Activated T-helper 2 cell treated with anti-CD3 and anti-CD28 coated beads, Interferon-gamma antibody, Interleukin-2, Interleukin-4, amounts not matched to agents 10 μg/mL and 5 μg/mL and 100 μg/mL, durations not matched to agents 14 hours and 24 hours and 36 hours (primary cell): ENCODE measurements at places on chromosomes 6 and 20. TPM values are rescaled to one million over a fixed set of nuclear protein-coding genes. Genes with fewer than 3 reads are reported as not detected.

- no peak for DNase-seq
These were observed 1.3 kb upstream of the KCNQ2 start for GRCh38 chr20:63473555-63474449.

DNA sequence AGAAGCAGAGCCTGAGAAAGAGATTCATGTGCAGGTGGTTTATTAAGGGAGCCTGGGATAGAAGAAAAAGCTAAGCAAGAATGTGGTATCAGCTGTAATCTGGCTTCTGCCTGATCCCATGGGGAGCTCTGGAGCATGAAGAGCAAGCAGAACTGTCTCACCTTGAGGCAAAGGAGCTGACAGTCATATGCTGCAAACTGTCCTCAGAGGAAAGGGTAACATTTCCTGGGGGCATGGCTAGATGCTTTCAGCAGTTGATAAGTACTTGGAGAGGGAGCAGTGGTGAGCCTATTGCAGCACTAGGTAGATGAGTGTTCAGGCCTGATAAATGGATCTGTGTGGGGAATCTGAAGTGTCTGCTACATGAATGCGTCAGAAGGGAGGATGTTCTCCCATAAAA, 621.5 kb upstream of the BTBD3 start:
- DNase-seq: no peak

The CD93 gene
- total RNA-seq: 1.9 and 2.0 TPM in 2 replicates

DNA sequence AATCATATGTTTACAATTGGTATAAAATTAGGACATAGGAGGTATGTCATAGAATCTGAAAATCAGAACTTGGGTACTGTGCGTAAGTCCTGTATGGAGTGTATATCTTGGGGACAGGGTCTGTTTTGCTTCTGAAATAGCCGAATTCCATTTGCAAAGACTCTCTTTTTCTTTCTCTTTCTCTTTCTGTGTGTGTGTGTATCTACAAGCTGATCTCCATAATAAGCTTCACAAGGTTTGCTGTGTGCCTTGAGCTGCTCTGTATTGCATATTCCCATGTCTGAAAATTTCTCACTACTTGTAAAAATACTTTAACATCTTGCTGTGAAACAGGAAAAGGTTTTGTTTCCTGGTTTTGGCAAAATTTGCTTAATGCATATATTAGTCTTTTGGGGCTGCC, 29.5 kb downstream of the STX11 start:
- DNase-seq: no peak

DNA sequence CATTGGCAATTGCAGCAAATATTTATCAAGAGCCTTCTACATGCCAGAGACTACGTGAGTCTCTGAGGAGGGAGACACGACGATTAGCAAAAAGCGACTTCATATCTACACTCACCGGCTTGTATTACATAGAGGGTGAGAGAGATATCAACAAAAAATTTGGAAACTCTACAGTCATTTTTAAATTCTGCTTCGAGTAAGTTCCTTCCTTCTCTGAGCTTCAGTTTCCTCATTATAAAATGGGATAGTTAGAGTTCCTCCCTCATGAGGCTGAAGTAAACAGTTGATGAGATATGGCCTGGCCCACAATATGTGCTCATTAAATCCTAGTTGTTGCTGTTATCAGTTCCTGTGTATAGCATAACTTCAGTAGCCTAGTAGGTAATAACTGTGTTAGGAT, 64.1 kb upstream of the SIRPA start:
- no peak for DNase-seq

GRCh38 chr6:21694168-21694567, 100.6 kb downstream of the SOX4 start:
- no peak for DNase-seq

GRCh38 chr20:54512694-54513093, 37.3 kb downstream of the DOK5 start:
- DNase-seq: no peak

The CST2 gene
- not detected in 2 replicates for total RNA-seq

DNA sequence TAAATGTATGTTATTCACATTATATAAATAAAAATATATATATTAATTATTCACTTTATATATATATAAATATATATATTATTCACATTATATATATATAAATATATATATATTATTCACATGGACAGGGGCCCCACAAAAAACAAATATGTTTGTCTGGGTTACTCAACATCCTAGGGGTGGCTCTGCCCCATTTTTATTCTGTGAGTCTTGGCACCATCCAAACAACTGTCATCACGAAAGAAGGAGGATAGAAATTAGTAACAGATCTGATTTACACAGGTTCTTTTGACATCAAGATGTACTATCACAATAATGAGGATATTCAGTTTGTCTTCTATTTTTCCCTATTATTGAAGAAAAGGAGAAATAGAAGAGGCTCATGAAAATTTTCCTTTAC, 187.3 kb downstream of the GPX5 start:
- DNase-seq: no peak

GRCh38 chr6:105780146-105780860, 305.8 kb upstream of the PRDM1 start:
- no peak for DNase-seq

DNA sequence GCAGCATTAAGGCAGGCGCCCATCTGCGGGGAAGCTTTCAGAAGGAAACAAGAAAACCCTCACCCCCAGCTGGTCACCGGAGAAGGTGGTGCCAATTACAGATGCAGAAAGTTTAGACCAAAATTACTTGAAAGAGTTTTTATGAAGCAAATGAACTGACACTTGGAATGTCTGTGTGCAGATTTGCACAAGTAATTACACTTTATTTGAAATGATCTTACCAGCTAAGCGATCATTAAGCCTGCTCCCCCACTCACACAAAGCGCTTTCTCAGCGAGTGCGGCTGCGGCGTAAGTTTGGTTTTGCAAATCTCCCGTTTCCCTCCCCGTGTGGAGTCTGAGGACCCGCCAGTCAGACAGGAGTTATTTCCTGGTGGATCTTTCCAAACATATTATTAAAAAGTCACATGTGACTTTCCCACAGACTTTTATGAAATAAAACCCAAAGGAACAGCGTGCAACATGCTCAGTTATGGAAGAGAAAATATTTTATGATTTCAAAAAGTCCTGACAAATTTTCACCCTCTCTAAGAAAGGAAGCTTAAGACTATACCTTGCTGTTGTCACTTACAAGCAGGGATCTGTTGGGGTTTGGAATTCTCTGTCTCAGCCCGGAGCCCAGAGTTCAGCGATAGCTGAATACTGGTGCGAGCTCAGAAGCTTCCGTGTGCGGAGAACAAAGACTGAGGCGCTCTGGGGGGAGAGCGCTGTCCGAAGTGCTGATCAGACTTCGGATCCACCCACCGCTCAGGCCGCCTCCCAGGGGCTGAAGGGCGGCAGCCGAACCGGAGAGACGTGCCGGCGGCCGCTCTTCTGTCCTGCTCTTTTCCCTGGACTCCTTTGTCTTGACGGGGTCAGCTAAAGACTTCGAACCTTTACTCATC, 2.7 kb upstream of the MYT1 start:
- no peak for DNase-seq

DNA sequence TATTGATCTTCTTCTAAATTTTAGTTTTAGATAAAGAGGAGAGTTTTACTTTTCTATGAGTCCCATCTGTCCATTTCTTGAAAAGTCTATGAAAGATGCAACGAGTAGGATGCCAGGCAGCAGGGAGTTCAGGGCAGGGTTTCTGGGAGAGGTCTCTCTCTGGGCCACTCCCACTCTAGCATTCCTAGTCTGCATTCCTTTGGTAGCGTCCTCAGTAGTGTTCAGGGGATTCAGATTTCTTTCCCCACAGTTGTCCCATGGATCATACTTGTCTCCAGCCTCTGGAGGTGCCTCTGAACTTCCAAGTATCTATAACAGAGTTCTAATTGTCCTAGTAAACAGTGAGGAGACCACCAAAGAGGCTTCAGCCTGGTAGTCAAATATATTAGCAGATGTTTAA, 225.3 kb downstream of the RIMS1 start:
- no peak for DNase-seq

The DLL1 gene
- total RNA-seq: not detected in 2 replicates

- no peak for DNase-seq
These were observed 286.1 kb upstream of the PLCB4 start for GRCh38 chr20:8782804-8783203.

- no peak for DNase-seq
These were observed 143.7 kb downstream of the REV3L start for GRCh38 chr6:111339294-111339693.

GRCh38 chr20:15422966-15423365, 1085.6 kb upstream of the FLRT3 start:
- DNase-seq: no peak

The CGA gene
- total RNA-seq: 0.44 and 0.59 TPM in 2 replicates

GRCh38 chr6:13304580-13305260, 23.6 kb downstream of the TBC1D7 start:
- no peak for DNase-seq

DNA sequence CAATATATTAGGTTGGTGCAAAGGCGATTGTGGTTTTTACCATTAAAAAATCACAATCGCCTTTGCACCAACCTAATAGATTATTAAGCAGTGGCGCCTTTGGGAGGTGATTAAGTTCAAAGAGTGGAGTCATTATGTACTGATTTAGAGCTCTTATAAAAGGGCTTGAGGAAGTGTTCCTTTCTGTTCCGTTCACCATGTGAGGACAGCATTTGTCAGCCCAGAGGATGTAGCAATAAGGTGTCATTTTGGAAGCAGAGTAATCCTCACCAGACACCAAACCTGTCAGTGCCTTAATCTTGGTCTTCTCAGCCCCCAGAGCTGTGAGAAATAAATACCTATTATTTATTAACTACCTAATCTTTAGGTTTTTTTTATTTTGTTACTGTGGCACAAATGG, 542.1 kb upstream of the MAN1A1 start:
- no peak for DNase-seq

GRCh38 chr20:23059001-23059400, 9.5 kb upstream of the THBD start:
- no peak for DNase-seq

GRCh38 chr6:89360415-89360999, 8.0 kb upstream of the UBE2J1 start:
- DNase-seq: no peak

The OXT gene
- total RNA-seq: 0.55 TPM in 1 of 2 replicates, not detected in the other

DNA sequence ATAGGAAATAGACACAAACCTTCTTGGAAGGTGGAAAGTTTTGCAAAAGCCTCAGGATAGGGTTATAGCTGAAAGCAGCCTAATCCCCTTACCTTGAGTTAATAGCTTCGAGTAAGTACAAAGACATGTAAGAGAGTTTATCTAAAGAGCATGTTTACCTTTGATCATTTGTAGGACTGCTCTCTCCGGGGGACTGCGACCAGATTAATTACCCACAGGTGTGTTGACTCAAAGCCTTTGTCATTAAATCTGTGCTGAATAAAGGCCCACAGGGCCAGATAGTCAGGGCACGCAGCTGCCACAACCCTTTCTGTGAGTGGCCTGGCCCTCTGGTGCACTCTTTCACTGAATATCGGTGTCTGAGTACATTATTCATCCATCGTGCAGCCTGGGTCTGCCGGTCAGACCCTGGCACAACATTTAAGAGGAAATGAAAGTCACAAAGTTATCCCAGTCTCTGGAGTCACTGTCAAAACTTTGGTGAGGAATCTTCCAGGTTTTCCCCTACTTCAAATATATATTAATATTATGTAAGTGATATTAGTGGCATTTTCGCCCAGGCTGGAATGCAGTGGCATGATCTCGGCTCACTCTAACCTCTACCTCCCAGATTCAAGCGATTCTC, 5.4 kb upstream of the MICA start:
- DNase-seq: no peak

- DNase-seq: no peak
These were observed 144.7 kb upstream of the ZNF217 start for GRCh38 chr20:53738039-53738944.

- DNase-seq: no peak
These were observed 447.0 kb downstream of the LMBRD1 start for GRCh38 chr6:69349771-69350170.
